ENCODE measurements at places on chromosomes 3 and 15.

- no peak for DNase-seq
Measured at GRCh38 chr15:92843814-92844213, 56.3 kb upstream of the CHD2 start.

GRCh38 chr3:42176242-42177034 is 85.3 kb downstream of the TRAK1 start:
- no peak for DNase-seq

GRCh38 chr3:185151101-185151963 is 1.5 kb downstream of the C3orf70 start:
- no peak for DNase-seq

DNA sequence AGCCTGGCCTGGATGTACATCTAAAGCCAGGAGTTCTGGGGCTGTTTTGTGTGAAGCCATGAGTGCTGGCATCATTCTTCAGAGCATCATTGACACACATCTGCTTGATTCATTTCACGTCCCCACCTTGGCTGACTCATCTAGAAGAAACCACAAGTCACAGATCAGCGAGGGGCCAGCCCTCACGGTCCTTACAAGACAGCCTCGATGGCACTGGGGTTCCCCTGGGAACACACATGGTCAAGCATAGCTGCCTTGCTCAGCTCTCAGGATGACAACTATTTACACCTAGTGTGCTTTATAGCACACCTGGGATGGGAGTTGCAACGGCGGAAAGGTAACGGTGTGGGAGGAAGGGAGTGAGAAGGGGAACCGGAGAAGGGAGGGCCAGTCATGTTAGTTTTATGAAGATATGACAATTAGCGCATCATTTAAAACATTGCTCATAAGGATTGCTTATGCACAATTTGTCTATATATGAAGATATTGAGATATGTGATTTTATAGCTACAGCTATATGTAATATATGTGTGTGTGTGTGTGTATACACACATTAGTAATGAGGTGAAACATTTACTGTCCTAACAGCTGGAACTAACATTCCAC is 227.1 kb downstream of the RPLP1 start:
- peak; percentile 23 for DNase-seq

DNA sequence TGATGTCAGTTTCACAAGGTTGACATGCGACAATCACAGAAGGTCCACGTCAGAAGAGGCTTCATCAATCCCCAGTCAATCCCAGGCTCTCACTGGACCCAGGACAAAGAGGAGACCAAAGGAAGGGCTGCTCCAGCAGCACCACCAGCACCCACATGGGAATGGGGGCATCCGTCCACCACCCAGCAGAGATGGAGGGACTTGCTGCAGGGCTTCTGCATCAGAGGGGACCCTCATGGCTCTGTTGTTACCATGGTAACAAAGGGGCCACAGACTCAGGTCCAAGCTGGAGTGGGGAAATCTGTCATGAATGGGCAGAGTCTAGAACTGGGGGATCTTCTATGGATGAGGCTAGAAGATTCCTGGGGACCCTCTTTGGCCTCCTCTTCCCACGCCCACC is 13.1 kb downstream of the PLA2G4F start:
- DNase-seq: no peak

DNA sequence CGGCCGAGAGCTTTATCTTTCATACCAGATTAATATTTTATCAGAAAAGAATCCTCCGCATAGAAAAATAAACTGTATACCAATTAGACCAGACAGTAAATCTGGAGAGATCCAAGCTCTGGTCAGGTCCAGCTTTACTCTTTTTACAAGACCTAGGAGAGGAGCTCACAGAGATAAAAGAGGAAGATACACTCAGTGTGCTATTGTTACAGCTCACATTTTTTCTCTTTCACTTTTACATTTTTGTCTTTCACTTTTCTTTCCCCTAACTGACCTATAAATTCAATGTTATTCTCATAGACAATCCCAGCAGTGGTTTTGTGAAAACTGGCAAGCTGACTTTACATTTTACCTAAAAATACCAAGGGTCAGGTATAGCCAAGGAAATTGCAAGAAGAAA is 55.8 kb downstream of the GUCA1C start:
- DNase-seq: no peak

GRCh38 chr3:119783883-119784282 is 2.0 kb downstream of the NR1I2 start:
- DNase-seq: no peak

Data from CD4-positive, alpha-beta T cell treated with Interleukin-12 subunit alpha and Interleukin-12 subunit beta, for 1 hour (primary cell).